Vagina (tissue), 2 donors: ENCODE measurements at places on chromosomes 3 and 15. TPM values are rescaled to one million over a fixed set of nuclear protein-coding genes. Genes with fewer than 3 reads are reported as not detected.

Gene GOLGA6L4
- 5.9 TPM for total RNA-seq

Gene RTP3
- total RNA-seq = not detected

DNA sequence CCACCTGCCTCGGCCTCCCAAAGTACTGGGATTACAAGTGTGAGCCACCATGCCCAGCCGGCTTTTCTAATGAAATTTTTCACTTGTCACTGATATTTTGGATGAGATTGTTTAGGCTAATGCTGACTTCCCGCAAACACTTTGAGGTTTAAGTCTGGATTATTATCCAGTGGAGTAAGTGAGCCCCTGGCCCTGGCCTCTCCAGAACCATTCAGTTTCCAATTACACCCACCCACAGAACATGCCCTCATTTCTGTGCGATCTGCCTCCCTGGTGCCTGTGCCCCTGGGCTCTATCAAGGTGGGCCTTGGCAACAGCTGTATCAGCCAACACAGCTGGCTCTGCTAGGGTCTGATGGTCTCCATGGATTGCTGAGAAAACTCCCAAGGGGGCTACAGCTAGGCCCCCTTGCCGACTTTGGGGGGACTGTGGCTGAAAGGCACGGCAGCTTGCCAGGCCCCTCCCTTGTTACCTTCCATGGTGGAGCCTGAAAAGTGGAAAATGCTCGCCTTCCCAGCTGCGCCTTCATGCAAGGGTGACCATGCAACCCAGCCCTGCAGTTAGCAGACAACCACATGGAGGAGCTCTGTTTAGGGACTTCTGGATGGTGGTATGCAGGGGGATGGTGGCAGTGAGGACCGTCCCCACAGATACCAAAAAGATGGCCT is 288.9 kb downstream of the FAM43A start:
- DNase-seq = no peak

- no peak for DNase-seq
These were observed 44.7 kb downstream of the FAM43A start for GRCh38 chr3:194730365-194730764.

DNA sequence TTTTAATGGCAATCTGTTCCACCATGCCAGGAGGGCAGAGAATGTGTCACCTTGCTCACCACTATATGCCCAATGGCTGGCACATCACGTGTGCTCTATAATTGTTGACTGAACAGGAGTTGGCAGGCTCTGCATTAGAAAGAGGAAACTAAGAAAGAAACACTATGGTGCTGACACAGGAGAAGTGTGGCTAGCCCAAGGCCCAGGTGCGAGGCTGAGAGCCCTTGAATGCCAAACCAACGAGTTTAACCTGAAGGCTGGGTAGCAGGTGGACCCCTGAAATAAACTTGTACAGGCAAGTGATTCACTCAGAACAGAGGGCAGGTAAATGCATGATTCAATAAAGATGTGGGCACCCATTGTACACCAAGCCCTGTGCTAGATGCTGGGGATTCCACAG is 2.4 kb downstream of the CHCHD4 start:
- no peak for DNase-seq

DNA sequence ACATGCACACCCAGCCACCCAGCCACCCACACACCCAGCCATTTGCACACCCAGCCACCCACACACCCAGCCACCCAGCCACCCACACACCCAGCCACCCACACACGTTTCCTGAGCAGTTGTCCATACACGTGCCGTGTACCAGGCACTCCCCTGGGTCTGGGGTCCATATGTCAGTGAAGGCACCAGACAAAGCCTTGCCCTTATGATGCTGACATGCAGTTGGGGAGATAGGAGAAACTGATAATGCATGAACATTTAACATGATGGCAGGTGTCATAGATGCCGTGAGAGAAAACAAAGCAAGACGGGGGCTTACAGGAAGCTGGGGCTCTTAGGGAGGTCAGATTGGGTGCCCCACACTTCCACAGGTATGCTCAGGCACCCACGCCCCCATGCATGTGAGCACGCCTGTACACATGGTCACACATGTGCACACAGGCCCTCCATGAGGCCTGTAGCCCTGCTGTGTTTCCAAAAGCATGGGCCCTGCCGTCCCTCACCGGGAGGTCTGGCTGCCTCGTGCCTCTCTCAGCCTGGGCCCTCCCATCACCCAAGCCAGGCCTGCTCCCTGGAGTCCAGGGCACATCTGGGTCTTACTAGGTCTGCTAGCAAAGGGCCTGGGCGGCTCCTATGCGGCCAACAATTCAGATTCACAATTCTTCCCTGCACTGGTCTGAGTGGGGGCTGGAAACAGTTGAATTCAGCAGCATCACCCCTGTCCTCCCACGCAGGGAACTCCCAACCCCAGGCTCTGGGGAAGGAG is 3.6 kb upstream of the DNAJB8 start:
- DNase-seq = no peak
